ENCODE measurements at places on chromosomes 13 and 19. TPM values are rescaled to one million over a fixed set of nuclear protein-coding genes. Genes with fewer than 3 reads are reported as not detected.

Gene PLD3
- 116 TPM for total RNA-seq

Gene CYP4F12
- 51.6 TPM for total RNA-seq

Gene PGPEP1
- 49.8 TPM for total RNA-seq

Gene PPM1N
- 0.32 TPM for total RNA-seq

GRCh38 chr19:50290011-50290410 is 39.2 kb downstream of the KCNC3 start:
- no peak overlapping the region for H3K4me3 ChIP-seq
- DNase-seq = no peak
- no peak overlapping the region for H3K27ac ChIP-seq
- no peaks in the 10 kb centered on the region for H3K4me1 ChIP-seq
- no peaks in the 10 kb centered on the region for H3K36me3 ChIP-seq

GRCh38 chr13:50267917-50268316 is 252.7 kb downstream of the KCNRG start:
- peaks cover 6% of the 10 kb centered on the region for H3K4me1 ChIP-seq
- H3K4me3 ChIP-seq = no peak overlapping the region
- no peaks in the 10 kb centered on the region for H3K36me3 ChIP-seq
- no peaks in the 10 kb centered on the region for H3K27me3 ChIP-seq
- DNase-seq = peak; percentile 66

DNA sequence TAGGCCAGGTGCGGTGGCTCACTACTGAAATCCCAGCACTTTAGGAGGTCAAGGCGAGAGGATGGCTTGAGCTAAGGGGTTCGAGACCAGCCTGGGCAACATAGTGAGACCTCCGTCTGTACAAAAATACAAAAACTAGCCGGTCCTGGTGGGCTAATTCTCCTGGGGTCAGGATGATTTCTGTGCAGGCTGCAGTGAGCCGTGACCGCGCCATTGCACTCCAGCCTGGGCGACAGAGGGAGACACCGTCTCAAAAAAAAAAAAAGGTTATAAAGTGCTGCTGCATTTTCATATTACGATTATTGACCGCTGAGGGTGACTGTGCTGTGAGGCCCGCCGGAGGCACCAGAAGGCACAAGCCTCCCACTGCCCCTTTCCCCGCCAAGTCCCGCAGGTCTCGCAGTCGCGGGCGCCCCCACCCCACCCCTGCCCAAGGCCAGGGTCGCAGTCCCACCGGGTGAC is 477 bp upstream of the PLEKHF1 start:
- H3K27ac ChIP-seq = peak overlapping the region; percentile 48
- H3K4me3 ChIP-seq = peak overlapping the region; percentile 94
- DNase-seq = no peak
- no peaks in the 10 kb centered on the region for H3K27me3 ChIP-seq

Gene ANKRD24
- 4.5 TPM for total RNA-seq

DNA sequence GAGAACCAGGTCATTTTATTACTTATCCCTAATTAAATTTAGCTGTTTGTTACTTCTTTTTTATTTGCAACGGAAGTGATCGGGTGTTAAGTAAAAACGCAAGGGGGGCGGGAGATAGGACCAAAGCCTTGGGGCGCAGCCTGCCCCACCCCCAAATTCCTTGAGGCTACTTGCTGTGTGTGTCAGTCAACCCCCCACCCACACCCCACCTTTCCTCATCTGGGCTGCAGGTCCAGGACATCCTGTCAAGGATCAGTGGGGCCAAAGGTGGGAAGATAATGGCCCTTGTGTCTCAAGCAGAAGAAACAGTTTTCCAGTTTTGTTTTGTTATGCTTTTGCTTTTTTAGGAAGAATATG is 1.2 kb upstream of the FOXO1 start:
- DNase-seq = no peak
- peak overlapping the region; percentile 85 for H3K4me3 ChIP-seq
- no peaks in the 10 kb centered on the region for H3K36me3 ChIP-seq
- no peaks in the 10 kb centered on the region for H3K27me3 ChIP-seq

GRCh38 chr13:44667943-44668342 is 91.8 kb upstream of the TSC22D1 start:
- H3K4me3 ChIP-seq = no peak overlapping the region
- H3K27ac ChIP-seq = no peak overlapping the region
- DNase-seq = no peak
- H3K4me1 ChIP-seq = no peaks in the 10 kb centered on the region
